Left renal cortex interstitium (tissue), 4 donors: ENCODE measurements at places on chromosomes 2 and 18. TPM values are rescaled to one million over a fixed set of nuclear protein-coding genes. Genes with fewer than 3 reads are reported as not detected.

FN1 gene
- polyA plus RNA-seq = 596 TPM

DNA sequence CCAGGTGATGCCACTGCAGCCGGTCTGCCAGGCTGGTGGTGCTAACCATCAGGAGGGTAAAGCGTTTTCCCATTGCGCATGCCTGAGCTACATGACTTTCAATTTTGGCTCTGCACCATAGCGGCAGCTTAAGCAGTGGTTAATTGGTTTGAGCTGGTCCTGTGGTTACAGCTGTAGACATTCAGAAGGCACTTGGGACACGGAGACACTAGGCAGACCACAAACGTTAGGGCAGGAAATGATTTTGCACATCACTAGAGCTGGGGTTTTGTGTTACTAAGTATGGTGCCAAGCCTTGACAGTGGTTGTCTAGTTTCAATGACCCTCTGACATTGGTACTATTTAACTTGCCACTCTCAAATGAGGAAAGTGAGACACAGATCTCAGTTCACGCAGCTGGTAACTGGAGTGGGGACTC is 28.9 kb upstream of the CNOT11 start:
- DNase-seq = no peak

DNA sequence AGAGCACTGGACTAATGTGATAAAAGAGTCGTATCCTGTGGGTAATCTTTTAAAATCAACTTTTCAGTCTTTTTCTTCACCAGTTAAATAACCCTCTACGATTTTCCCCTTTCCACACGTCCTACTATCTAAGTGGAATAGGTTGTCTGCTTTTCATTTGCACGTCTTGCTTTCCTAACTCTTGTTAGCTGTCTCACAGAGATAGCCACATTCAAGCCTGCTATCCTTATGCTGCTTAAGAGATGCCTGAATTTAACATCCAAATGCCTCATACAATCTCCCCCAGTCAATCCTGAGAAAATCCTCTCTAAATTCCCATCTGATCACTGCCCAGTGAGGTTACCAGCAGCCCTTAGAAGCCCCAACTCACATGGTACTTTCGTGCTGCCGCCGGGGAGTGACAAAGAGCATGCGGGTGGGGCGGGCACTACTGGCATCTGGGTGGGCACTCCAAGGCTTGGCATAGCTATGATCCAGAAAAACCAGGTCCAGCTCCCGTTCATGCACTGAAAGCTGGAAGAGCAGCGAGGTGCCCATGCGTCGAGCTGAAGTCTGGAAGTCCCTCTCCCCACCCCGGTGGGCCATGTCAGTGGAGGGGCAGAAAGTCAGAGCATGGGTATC is 1.5 kb downstream of the KANSL3 start:
- no peak for DNase-seq

CROCC2 gene
- 0.03 TPM for polyA plus RNA-seq

DNA sequence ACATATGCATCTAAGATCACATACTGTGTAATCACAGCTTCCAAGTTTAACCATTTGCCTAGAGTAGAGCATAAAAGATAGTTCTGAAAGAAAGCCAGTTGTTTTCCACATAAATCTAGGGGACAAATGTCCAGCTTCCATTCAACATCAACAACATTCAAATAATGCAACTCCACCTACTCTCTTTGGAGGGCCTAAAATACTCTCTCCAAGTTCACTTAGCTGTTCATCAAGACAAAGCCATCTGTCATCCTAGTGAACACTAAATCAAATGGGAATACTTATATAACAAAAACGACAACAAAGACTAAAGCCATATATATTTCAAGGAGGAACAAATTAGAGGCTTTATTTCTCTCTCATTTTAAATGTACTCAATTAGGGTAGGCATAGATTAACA is 221.5 kb upstream of the CDH2 start:
- DNase-seq = no peak

DNA sequence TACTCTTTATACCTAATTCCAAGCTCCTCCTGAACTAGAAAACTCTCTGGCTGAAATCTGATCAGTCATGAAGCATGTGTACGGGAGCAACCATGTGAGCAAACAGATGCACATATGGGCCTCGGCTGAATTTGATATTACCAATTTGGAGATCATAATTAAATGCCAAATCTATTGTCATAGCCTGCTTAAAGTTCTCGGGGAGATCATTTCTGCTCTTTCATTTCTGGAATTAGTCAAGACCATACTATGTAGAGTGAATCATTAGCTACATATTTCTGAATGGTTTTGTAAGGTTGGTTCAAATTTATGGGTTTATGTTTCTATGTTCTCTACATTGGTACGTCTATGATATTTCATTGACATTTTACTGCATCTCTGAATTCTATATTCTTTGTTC is 205.5 kb downstream of the UBE2E3 start:
- no peak for DNase-seq

DNA sequence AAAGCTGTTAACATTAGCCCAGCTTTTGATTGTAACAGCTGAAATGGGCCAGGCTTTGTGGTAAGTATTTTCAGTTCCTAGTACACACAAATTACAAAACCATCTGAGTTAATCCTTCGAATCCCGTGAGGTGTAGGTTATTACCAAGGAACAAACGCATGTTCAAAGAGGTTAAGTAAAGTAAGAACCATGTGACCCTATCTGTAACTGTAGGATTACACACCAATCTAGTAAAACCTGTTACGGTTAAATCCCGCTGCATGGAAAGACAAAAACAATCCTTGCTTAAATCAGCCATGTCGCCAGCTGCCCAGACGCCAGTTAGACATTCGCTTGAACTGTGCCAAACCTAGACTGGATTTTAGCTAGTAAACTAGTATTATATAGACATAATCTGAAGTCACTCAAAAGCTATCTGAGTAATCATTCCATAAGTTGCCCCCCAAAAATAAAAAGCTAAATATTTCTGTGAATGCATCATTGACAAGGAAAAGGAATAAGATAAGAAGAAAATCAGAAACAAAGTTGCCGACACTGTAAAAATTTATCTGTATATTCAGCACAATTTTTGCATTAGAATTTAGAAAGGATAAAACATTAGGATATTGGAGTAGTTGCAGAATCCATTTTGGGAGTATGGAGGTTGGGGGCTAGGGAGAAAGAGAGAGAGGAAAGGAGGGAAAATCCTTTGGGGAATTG is 638.0 kb downstream of the CNTNAP5 start:
- no peak for DNase-seq

HJURP gene
- 17.3 TPM for polyA plus RNA-seq

DNA sequence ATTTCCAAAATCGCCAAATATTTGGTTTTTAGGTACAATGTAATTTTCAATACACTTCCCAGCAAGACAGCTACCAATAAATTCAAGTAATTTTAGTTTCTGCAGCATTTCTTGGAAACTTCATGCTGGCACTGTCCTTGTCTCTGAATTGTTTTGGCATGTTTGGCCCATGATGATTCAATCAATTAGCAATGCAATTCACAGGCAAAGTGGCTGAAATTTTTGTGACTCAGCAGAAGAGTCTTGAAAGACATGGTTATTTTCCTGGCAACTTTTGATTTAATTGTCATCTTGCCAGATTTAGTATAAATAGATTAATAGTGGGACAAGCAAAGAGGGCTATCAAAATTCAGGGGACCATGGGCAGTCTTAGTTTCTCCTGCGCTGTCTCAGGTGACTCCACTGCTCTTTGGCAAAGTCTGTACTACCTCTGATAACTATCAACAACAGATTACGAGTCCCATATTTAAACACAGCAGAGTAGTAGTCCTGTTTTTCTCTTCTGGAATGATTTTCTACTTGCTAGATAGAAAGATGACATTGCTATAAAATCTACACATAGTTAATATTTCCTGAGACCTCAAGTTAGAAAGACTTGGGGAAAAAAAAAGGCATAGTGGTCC is 88.9 kb upstream of the CYP26B1 start:
- no peak for DNase-seq

- DNase-seq = no peak
These were observed 196.4 kb upstream of the NABP1 start for GRCh38 chr2:191481305-191482070.
